ENCODE measurements at places on chromosomes 11 and 22.

DNA sequence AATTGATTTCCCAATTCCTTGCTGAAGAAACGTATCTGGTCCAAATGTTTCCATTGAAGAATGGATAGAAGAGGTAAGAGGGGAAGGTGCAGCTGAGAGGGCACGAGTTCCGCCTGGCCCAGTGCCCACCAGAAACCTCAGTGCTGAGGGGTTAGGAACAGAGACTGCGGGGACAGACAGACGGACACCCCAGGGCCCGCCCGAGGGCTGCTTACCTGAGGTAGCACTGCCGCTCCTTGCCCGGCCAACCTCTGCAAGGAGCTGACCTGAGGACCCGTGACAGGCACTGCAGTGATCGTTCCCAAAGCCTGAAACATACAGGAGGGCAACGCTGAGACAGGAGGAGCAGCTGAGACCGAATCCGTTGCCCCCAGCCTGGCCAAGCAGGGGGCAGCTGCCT, 89.6 kb downstream of the PHF21B start:
- DNase-seq, result no peak

DNA sequence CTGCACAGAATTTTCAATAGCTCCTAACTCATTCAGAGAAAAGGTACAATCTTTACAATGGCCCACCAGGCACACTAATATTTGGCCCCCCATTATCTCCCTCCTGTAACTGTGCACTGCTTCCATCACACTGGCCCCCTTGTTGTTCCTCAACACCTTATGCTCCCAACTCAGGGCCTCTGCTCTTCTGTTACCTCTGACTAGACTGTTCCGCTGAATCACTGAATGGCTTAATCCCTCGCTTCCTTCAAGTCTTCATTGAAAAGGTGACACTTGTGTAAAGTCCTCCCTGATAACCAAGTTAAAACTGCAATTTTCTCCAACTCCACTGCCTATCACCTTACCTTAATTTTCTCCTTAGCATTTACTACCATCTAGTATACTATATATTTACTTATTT, 21.8 kb downstream of the PIK3C2A start:
- DNase-seq, result no peak

DNA sequence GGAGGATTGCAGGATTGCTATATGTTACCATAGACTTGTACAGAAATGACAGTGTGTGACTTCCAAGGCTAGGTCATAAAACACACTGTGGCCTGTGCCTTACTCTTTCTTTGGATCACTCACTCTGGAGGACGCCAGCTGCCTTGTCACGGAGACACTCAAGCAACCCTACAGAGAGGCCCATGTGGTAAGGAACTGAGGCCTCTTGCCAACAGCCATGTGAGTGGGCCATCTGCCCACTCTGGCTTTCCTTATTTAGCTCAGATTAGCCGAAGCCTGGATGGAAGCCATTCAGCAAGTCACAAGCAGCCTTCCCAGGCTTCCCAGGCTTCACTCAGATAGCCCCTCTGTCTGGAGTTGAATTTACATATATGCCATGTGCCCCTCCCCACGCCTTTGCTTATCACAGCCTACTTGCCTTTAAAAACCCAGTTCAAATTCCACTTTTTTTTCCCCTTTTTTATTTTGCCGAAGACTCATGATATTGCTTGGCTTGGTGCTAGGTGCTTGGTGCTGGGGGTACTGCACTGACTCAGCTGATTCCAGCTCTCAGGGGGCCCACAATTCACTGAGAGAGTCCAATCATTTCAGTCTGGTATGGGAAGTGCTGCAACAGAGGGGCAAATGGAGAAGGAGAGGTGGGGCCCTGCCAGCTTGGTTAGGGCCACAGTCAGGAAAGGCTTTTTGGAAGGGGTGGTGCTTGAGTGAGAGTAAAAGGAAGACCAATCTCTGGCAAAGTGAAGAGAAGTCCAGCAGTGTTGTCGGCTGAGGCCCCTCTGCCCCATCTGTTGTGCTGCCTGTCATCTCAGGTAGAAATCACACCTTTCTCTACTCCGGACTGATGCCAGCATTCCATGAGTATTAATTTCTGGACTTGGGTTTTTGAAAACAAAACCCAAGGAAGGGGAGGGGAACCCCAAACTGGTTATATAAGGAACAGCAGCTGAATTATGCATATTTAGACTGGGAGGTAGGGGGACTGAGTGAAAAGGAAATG, 14.5 kb upstream of the P4HA3 start:
- DNase-seq, result no peak

DNA sequence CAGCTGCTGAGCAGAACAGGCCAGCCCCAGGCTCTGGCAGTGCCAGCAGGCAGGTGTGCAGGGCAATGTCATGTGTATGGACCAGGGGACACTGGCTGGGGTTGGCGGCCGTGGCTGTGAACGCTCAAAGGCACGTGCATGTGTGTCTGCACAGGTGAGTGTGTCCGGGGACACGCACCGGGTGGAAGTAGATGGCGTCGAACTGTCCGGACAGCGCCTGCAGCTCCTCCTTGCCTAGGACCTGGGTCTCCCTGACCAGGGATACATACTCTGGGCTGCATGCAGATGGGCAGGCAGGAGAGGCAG, 863 bp downstream of the HDAC10 start:
- DNase-seq, result no peak

- no peak for DNase-seq
Observed at GRCh38 chr11:117876341-117877119, at the start of gene FXYD6. TSS of gene FXYD6 (minus strand) at chr11:117876658. CDS start at chr11:117842776, 33,882 bp downstream.

GRCh38 chr11:63710476-63711217, 29.3 kb downstream of the RTN3 start:
- DNase-seq, result peak; percentile 34

DNA sequence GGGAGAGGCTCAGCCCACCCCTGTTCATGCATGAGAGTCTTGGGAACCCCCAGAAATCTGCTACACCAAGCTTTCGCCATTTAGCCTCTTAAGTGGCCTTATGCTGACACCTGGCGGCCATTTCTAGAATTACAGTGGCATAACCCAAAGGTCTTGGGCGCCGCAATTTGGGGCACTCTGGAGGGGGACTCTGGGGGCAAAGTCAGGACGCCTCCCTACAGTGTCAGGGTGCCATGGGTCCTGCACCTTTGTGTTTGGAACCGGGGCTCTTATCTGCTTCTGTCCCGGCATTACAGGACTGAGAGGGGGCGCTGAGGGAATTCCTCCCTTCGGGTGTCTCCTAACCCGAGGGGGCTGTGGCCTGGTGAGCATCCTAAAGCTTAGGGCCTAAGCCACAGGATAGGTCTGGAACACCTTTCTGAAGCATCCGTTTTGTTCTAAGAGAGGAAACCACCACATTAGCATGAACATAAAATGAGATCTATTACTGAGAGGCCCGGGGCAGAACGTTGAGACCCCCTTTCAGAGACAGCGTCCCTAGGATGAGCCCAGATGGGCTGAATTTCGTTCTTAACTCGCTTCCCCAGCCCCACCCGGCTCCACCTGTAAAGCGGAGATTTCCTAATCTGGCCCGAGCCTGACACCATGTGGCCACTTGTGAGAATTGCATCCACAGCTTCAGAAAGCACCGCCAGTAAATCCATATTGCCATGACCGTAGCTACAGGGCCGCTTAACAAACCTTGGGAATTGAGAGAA, 9.3 kb downstream of the INS start:
- DNase-seq, result peak; percentile 48

DNA sequence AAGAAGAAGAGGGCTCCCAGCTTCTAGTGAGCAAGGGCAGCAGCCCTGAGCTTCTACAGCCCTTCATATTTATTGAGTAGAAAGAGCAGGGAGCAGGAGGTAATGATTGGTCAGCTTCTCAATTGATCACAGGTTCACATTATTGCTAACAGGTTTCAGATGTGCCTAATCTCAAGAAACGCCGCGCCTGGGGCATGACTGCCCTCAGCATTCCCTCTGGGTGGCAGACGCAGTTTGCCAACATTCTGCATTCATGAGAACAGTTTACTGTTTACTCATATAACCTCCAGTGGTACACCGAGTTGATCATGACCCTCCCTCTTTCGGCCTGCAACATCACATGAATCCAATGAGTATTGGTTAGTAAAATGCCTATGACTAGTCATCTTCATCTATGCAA, 4.7 kb upstream of the ZNF74 start:
- DNase-seq, result no peak

- DNase-seq, result no peak
Observed at GRCh38 chr11:84249344-84250135, 963.4 kb upstream of the CCDC90B start.
